Activated naive CD4-positive, alpha-beta T cell (primary cell): ENCODE measurements at places on chromosomes 2 and 18.

DNA sequence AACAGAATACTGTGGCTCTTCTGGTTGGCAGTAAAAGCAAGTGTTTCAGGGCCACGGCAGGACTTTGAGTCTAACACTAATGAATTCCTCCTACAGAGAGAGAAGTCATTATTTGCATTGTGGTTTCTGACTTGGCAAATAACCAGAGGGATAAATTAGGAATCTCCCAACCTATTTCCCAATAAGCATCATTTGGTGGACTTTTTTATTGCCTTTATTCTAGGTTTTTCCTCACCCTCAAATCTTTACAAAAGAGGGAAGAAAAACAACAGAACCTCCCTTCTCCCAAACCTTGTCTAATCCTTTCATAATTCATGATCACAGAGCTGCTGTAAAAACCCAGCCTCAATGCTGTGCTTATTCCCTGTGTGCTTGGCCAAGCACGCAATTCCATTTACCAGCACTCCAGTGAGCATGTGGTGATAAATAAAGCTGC lies 179.7 kb downstream of the AGPS start:
- no peak for DNase-seq

- no peak for DNase-seq
Measured at GRCh38 chr2:191625016-191625415, 52.9 kb upstream of the NABP1 start.

DNA sequence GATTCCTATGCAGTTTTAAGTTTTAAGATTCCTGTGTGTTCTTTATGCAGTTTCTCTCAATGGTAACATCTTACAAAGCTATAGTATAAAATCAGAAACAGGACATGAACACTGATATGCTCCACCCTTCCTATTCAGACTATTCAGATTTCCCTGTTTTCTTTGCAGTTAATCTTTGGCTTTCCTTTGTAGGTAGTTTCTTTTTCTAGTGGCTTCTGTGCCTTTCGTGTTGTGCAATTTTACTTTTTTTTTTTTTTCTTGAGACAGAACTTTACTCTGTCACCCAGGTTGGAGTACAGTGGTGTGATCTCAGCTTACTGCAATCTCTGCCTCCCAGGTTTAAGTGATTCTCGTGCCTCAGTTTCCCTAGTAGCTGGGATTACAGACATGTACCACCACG lies 94.9 kb upstream of the RNU4ATAC start:
- no peak for DNase-seq

DNA sequence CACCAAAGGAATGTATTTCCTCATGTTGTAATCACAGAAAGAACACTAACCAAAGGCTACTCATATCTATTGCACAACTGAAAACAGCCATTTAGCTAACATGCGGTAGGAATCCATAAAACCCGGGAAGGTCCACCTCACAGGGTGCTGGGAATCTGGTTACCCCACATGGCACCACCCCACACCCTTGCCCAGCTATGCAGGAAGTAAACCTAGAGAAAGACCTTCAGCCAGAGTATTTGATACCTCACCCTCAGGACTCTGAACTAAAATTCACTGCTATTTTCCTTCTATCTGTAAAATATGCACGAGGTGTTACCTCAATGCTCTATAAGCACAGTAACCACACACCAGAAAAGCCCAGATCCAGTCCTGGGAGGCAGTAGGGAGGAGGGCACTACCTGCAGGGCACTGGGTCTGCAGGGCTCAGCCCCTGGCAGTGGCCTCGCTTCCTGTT lies 45.8 kb downstream of the PTPN2 start:
- DNase-seq, result no peak

DNA sequence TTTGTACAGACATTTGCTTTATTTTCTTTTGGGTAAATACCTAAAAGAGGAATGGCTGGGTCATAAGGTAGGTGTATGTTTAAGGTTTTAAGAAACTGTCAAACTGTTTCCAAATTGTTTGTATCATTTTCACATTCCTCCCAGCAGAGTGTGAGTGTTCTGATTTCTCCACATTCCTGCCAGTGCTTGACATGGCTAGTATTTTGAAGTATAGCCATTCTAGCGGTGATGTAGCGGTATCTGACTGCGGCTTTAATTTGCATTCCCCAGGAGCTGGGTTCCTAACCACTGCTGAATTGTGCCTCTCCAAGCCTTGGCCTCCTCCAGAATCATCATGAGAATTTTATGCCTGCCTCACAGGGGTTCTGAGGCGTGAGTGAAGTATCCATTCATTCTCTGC lies 61.8 kb upstream of the ARL4C start:
- DNase-seq, result no peak

DNA sequence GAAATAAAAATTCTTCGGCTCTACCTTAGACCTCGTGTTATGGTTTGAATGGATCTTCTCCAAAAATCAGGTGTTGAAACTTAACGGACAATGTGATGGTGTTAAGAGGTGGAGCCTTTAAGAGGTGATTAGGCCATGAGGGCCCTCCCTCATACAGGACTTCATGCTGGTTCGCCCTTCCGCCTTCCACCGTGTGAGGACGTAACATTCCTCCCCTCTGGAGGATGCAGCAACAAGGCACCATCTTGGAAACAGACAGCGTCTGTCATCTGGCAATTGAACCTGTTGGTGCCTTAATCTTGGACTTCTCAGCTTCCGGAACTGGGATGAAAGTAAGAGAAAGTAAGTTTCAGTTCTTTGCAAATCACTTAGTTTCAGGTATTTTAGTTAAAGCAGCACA lies 126.3 kb upstream of the SPRED2 start:
- no peak for DNase-seq

- no peak for DNase-seq
Measured at GRCh38 chr2:218123986-218124385, 1.8 kb upstream of the CXCR2 start.

GRCh38 chr2:173521450-173522192 lies 166.9 kb downstream of the CDCA7 start:
- DNase-seq, result no peak

GRCh38 chr18:58727776-58728500 lies 56.7 kb downstream of the MALT1 start:
- no peak for DNase-seq

DNA sequence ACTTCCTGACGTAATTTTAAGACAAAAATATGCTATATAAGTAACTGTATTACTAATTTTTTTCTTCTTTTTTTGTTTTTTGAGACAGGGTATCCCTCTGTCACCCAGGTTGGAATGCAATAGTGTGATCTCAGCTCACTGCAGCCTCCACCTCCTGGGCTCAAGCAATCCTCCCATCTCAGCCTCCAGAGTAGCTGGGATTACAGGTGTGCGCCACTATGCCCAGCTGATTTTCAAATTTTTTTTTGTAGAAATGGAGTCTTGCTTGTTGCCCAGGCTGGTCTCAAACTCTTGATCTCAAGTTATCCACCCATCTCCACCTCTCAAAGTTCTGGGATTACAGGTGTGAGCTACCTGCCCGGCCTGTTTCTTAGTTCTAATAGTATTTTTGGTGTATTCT lies 29.7 kb downstream of the TCF23 start:
- DNase-seq, result no peak

DNA sequence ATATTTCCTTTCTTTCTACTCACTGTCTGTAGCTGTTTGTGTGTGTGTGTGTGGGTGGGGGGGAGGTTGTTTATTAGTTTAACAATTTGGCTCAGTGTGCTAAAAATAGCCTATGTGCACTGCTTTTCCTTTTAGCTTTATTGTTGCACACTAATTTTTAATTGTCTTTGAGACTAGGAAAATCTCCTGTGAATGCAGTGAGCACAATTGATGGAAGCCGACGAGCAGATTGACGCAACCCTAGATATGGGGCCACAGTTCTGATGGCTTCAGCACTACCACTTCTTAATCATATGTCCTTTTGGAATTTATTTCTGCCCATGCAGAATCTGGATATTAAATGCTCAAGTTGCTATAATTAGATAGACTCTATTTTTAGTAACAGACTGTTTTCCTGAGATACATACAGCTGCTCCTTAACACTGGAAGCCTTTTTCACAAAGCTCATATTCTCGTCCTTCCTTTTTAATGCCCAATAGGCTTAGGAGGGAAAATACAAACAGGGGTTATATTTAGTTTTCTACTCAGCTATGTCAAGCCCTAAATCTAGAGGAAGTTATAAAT lies 109.1 kb downstream of the IRS1 start:
- DNase-seq, result no peak
